Ovary (tissue), 10 donors: ENCODE measurements at places on chromosomes 7 and 10. TPM values are rescaled to one million over a fixed set of nuclear protein-coding genes. Genes with fewer than 3 reads are reported as not detected.

The PTF1A gene
- not detected for polyA plus RNA-seq

The FIS1 gene
- polyA plus RNA-seq: 234 TPM

DNA sequence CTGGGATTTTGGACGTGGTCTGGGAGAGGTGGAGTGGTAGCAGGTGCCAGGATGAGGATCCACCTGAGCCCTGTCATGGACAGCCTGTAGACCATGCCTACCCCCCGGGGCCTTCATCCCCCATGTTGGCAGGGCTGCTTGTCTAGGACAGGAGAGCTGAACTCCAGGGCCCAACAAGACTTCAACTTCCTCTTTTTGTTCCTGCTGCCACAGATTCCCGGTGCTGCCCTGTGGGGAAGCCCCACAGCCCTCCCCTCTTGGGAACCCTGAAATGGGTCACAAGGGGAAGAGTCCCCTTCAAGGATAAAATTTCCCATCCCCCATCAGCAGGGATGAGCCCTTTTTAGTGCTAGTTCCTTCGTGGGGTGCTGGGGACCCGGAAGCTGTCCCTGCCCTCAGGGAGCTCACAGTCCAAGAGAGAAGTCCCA lies 1.3 kb upstream of the CUEDC2 start:
- DNase-seq: no peak
- no peaks in the 10 kb centered on the region for H3K36me3 ChIP-seq
- H3K27me3 ChIP-seq: no peaks in the 10 kb centered on the region
- H3K27ac ChIP-seq: no peak overlapping the region
- H3K4me1 ChIP-seq: peaks cover 10% of the 10 kb centered on the region

DNA sequence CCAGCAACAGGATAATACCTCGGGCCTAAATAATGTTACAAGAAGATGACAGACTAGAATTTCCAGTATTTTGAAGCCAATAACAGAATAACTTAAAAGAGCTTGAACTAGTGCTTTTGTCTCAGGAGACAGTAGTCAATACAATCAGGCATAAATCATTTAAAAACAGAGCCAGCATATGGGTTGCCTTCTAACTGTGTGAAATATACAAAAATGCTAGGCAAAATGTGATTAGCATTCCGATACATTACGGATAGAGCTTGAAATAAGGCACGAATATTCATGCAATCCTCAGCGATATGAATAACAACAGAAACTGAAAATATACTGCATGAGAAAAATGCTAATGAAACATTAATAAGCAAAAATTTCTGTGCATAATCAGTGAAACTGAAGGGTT lies 18.3 kb upstream of the PRKAR2B start:
- H3K36me3 ChIP-seq: no peaks in the 10 kb centered on the region
- no peak for DNase-seq
- H3K4me1 ChIP-seq: no peaks in the 10 kb centered on the region
- H3K27me3 ChIP-seq: no peaks in the 10 kb centered on the region
- H3K4me3 ChIP-seq: no peak overlapping the region

- no peaks in the 10 kb centered on the region for H3K4me1 ChIP-seq
- no peak for DNase-seq
- H3K27me3 ChIP-seq: no peaks in the 10 kb centered on the region
- no peak overlapping the region for H3K27ac ChIP-seq
- no peak overlapping the region for H3K4me3 ChIP-seq
These were observed 95.7 kb downstream of the BUB3 start for GRCh38 chr10:123249894-123250293.

DNA sequence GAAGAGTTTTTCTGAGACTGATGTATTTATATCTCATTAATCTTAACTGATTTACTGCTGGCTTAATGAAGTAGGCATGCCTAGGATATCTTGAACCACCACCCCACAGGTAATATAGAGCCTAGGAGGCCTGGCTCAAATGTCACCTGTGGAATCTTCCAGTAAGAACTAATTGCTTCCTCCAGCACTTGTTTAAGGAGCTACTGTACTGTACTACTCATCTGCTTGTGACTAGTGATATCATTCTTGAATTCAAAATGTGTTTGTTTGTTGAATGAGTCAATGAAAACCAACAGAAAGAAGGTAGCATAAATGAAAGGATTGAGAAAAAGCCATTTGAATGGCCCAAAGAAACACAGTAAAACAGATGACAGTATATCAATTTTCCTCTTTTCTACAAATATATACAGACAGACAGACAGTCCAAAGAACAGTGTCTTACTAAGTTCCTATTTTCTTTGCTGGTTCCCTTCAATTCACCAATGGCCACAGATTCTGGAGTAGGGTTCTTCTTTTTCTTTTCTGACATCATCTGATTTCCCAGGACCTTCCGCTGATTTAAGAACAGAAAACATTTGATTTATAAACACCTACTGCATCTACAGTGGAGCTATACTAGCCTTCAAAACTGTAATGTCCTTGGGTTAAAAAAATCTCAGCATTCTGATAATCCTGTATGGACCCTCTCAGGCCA lies 43.7 kb upstream of the SLIT1 start:
- no peaks in the 10 kb centered on the region for H3K36me3 ChIP-seq
- H3K27ac ChIP-seq: no peak overlapping the region
- H3K27me3 ChIP-seq: no peaks in the 10 kb centered on the region
- DNase-seq: no peak
- H3K4me3 ChIP-seq: no peak overlapping the region
